ENCODE measurements at places on chromosomes 12 and 14. TPM values are rescaled to one million over a fixed set of nuclear protein-coding genes. Genes with fewer than 3 reads are reported as not detected.

OR4E2 gene
- not detected for polyA plus RNA-seq

DNA sequence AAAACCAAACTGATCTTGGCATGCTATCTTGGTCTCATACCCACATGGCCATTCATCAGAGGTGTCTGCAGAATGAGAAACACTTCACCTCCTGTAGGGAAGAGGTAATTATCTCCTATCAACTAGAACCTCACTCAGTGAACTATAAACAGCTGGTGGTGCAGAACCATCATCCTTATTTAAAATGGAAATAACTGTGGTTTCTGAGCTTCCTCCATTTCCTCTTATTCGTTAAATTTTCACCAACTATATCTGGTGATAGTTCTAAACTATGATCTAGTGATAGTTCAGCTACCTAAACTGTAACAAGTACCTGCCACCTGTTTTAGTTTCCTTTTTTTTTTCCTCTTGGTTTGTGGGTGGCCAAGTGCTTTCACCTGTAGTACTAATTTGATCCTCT lies 218.5 kb downstream of the FUT8 start:
- no peak for DNase-seq

DNA sequence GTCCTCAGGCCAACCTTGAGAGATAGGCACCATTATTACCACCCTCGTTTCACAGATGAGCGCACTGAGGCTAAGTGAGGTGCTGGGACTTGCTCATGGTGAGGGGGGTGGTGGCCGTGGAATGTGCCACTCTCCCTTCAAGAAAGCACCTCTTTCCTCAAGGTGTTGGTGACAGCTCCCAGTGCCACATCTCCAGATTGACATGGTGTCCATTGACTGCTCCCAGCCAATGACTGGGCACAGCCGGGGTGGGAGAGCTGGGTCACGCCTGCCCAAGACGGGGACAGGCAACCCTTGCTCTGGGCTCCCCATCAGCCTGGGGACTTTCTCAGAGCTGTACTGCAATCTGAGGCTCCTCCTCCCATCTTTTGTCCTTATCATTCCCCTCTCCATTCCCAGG lies 21.0 kb upstream of the MYL2 start:
- DNase-seq: no peak

GRCh38 chr12:9333161-9333560 lies 125.0 kb upstream of the PZP start:
- DNase-seq: no peak

AP4S1 gene
- polyA plus RNA-seq: 13.5 TPM

DNA sequence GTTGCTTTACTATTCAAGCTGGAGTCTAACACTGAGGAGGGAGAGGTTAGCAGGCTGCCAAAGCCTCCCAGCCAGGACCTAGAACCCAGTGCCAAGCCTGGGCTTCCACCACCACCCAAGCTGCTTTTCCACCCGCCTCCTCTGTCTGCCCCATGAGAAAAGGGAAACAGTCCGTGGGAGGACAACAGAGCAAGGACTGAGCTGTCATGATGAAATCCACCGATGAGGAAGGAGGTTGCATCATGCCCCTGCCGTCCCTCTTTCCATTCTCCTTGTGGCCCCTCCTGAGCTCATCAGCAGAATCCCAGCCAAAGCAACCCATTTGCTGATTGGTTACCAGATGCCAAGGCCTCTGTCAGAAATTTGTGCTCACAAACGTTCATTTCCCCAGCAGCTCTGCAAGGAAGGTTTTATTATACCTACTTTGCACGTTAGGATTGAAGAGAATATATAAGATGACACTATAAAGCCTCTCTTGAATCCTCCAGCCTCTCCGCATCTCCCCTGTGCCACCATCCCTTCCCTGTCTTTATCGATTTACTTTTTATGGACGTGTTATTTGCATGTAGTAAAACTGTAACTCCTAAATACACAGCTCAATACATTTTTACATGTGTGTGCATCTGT lies 6.3 kb upstream of the SERPINA1 start:
- DNase-seq: peak; percentile 14

All from forelimb muscle (tissue), 1 donor.